ENCODE measurements at places on chromosomes 2 and 18.

DNA sequence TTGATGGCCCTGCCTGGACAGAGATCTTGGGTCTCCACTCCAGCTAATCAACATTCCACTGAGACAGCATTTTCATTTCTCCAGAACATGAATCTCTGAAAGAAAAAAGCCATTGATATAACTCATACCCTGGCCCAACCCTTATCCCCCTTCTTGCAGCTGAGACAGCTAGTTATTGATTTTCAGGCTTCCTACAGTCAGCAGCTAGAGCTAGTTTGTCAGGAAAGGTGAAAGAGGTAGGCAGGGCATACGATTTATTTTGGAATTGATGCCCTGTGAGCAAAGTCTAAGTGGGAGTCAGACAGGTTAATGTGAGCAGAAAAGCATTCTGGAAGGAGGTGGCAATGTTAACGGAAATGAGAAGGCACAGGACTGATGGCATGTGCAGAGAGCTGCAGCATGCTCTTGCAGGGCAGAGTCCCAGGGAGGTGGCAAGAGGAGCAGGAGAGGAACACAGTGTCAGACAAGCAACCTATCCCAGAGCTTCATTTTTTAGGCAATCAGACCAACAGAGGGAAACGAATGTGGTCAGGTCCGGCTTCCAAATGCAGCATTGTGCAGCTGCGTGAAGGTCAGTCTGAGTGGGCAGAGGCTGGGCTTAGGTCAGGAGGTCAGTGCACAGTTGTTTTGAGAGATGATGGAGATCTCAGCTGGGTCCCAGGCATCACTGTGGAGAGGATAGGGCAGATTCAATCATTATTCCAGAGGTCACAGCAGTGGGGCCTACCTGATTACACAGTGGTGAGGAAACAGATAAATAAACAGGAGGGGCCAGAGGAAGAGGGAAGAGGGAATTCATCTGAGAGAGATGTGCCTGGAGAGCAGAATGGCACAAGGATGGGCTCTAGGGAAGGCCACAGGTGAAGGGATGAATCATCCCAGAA is 134.8 kb downstream of the CMPK2 start:
- DNase-seq, result no peak

GRCh38 chr2:241558532-241559322 is at the start of gene BOK:
BOK (plus strand) TSS chr2:241558745; CDS start chr2:241559484, 739 bp downstream.
- no peak for DNase-seq

DNA sequence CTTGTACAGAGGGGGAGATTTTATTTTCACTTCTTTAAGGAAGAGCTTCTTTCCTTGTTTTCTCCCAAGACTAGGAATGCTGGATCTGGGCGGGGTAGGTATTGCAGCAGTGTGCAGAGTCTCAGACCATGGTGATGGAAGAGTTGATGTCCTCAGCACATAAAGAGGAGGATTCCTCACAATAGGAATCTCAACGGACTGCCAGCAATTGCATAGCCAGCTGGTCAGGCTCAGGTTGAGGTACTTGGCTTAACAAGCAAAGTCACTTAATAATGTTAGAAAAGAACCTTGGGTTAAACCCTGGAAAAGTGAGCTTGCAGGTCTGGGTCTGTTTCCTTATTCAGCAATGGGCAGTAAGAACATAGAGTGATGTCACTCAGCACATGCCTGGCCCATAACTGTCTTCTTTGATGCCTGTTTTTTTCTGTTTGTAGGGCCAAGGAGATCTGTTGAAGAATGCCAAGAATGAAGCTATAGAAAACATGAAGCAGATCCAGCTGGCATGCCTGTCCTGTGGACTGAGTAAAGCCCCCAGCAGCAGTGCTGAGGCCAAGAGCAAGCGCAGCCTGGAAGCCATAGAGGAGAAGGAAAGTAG is 342.1 kb downstream of the PLCL1 start:
- no peak for DNase-seq

DNA sequence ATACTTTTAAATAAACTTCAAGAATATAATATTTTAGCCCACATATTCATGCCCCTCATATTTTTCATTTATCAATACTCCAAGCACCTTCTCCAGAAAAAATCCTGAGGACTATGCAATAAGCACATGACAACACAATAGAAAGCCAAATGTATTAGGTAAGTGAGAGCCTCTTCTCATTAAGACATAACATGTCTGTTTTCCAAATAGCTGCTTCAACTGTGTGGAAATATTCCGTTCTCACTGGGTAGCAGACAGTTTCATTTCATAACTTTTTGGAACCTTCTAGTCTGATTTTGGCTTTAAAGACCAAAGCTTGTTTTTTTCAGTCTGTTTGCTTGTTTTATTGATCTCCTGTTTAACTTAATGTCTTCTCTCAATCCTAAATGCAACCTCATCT is 137.8 kb downstream of the PIK3C3 start:
- no peak for DNase-seq

DNA sequence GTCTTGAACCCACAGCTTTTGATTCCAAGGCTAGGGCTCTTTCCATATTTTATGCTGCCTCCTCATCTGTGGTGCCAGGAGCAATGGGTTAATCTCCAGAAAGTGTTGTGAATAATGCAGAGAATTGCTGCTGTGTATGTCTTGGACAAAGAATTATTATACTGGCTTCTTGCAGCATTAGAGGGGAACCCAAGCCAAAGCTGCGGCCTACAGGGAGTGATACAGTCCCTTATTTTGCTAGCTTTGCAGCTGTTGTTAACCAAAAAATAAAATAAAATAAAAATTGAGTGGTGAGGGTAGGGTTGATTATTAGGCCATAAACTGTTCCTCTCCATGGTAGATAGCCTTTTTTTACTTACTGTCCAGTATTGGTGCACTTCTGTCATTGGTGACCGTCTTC is 16.7 kb downstream of the WIPF1 start:
- no peak for DNase-seq

DNA sequence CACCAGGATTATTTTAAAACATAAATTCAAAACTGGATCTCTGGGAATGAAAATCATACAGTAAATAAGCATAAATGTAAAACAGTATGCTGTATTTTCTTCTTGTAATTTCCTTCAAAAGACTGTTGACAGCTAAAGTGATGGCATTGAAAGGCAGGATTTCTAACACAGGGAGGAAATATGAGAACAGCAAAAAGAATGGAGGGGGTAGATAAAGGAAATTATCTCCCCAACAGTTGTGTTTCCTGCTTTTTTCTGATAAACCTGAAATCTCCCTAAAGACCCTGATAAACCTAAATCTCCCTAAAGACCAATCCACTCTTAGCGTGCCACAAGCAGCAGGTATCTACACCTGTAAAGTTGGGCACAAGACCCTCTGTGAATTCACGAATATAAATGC is 50.8 kb downstream of the PIAS2 start:
- no peak for DNase-seq

Data from activated T-helper 1 cell treated with Interleukin-2 at 50 U/mL for 16 hours (primary cell).